ENCODE measurements at places on chromosomes 3 and 15.

DNA sequence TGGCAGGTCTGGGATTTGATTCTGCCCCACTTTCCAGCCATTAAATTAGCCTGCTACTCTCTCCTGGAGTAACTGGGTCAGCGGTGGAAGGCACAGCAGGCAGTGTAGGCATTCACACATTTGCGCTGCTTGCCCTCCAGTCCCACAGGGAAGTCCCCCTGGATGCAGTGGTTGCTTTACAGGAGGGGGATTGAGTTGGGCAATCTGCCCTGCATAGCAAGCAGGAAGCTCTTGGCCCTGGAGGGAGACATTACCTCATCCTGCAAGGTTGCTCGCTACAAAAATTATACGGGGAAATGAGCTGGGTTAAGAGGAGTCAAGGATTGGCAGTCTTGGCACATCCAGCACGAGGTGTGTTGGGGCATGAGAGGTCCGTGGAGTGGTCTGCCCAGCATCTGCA is 14.8 kb downstream of the MCM2 start:
- DNase-seq, result no peak

DNA sequence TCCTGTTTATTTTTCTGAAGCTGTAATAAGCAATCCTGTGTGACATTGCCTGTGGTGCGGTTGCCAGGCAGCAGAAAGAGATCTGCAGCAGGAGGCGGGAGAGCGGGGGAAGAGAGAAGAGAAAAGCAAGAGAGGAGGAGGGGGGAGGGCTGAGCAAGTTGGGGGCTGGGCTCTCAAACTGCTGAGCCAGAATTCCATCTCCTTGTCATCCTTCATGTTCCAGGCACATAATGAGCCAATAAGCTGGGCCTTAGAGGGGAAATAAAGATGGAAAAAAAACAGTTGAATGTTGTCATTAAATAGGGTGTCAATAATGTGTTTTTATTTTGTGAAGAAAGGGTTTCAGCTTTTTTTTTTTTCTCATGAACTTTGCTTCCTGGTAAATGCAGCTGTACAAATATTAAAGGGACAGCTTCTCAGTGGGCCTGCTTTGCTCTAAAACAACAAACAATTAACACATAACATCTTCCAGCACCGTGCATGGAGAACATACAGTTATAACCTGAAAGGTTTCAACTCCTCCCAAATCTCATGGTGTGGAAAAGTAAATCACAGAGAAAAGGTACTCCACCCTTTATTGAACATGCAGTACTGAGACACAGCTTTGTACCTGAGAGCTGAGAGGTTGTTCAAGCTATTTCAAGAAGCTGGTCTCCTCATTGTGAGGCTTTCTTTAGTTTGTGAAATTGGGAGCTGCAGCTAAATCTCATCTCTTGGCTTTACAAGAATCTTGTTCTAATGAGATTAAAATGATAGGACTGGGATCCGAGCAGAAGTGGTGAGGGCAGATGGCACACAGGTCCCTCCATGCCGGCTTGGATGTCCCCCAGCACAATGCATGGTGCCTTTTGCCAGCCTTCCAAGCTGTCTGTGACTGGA is 451.1 kb upstream of the KCNMB2 start:
- DNase-seq, result peak; percentile 100

- DNase-seq, result no peak
Observed at GRCh38 chr15:33330931-33331330, 20.2 kb downstream of the RYR3 start.

- DNase-seq, result no peak
Observed at GRCh38 chr3:41041899-41042298, 157.4 kb upstream of the CTNNB1 start.
